ENCODE measurements at places on chromosomes 2 and 18.
A peak's percentile ranks its signal among the peaks of the same experiment; 100 is the strongest.

- no peak for DNase-seq
These were observed 252.1 kb downstream of the ZNF521 start for GRCh38 chr18:25099895-25100294.

DNA sequence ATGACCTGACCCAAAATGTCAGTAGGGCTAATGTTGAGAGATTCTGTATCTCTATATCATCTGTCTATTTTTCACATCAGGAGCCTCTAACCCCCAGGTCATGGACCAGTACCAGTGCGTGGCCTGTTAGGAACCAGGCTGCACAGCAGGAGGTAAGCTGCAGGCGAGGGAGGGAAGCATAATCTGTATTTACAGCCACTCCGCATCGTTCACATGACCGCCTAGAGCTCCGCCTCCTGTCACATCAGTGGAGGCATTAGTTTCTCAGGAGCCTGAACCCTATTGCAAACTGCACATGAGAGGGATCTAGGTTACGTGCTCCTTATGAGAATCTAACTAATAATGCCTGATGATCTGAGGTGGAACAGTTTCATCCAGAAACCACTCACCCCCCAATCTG, 180.6 kb downstream of the RDH14 start:
- no peak for DNase-seq

GRCh38 chr2:160251569-160251968, 51.5 kb upstream of the ITGB6 start:
- no peak for DNase-seq

- DNase-seq: no peak
These were observed 637 bp upstream of the SFT2D3 start for GRCh38 chr2:127700527-127701192.

GRCh38 chr2:46187112-46187618, 110.0 kb upstream of the EPAS1 start:
- DNase-seq: no peak

GRCh38 chr18:76874642-76875389, 52.5 kb downstream of the ZNF236 start:
- no peak for DNase-seq

GRCh38 chr2:16067866-16068551, 127.7 kb downstream of the MYCN start:
- DNase-seq: no peak

- DNase-seq: peak; percentile 44
These were observed 13.3 kb downstream of the CHRNA1 start for GRCh38 chr2:174750923-174751441.

DNA sequence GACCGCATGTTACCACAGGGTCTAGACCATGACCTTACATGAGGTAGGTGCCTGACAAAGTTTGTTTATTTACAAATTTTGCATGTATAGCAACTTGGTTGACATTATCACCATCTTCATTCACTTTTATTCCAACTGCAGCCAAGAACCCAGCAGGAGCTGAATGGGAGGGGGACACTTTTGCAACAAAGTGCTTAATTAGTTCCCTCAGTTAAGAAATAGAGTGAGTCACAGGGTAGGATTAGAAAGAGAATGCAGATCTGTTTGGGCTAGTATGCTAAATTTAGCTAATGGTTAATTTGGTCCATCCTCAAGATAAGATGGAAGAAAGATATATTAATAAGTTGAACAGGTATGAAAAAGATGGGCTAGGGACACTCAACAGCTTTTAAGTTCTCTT, 678.9 kb downstream of the ARHGAP15 start:
- no peak for DNase-seq

DNA sequence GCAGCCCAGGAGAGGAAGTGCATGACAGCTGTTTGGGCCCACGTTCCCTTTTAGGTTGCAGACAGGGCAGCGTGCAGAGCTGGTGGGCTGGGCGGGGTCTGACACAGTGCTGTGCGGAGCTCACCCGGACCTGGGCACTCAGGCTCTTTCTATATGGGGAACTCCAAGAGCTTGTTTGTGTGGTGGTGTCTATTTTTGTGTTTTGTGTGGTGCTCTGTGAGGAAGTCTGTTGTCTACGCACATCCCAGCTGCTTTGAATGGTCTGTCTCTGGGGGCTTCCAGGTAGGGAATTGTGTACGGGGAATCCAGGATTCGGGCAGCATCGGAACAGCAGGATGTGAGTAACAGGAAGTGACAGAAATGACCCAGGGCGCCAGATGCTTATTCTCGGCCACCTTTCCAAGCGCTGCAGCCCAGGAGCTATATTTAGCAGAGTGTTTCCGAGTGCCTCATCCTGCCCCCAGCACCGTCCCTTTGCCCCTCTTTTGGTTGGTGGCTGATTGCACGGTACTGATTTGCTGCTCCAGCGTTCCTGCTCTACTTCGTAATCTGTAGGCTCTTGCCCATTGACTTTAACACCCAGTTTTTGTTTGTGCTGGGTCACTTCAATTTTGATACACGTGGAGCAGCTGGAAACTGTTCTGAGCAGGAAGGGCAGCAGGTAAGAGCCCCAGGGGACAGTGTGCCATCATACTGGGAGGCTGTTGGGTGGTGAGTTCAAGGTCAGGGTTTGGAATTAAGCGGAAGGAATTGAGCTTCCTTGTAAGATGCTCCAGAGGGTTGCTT, 64.7 kb downstream of the DGKD start:
- DNase-seq: no peak

DNA sequence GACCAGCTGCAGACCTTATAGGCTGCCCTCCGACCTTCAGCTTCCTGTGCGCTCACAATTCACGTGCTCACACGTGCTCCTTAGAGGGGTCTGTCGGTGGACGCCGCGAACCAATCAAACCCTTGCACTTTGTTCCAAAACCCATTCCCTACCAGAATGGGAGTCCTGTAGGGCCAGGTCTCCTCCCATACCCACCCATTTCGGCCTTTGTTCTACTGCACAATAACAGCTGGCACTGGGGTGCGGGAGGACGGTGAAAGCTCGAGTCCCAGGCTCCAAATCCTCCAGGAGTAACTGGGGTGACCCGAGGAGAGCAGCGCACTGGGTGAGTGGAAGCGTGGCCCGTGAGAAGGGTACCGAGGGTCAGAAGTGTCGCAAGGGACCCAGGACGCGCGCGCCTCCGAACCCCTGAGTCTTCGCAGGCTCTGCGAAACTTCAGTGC, 13.0 kb downstream of the SIX3 start:
- no peak for DNase-seq

DNA sequence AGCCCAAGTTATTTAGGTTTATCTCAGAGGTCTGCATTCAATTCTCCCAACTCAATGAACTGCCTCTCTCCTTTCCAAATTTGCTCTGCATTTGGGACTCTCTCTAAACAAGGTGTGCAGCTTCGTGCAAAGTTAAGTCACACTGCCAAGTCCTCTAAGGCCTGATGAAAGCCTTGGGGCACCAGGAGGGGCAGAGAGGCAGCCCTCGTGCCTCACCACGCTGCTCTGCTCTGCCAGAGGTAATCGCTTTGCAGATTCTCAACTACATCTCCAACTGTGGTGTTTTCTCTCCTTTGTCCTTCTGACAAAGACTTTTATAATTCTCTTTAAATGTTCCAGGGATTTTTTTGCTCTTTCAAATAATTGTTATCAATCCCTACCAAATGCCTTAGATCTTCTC, 283.0 kb downstream of the MEIS1 start:
- DNase-seq: no peak

GRCh38 chr2:184683911-184684310, 85.6 kb downstream of the ZNF804A start:
- DNase-seq: no peak

- DNase-seq: no peak
These were observed 43.4 kb upstream of the OTOF start for GRCh38 chr2:26521054-26521912.

- no peak for DNase-seq
These were observed 2.5 kb upstream of the ICOS start for GRCh38 chr2:203934041-203934492.

DNA sequence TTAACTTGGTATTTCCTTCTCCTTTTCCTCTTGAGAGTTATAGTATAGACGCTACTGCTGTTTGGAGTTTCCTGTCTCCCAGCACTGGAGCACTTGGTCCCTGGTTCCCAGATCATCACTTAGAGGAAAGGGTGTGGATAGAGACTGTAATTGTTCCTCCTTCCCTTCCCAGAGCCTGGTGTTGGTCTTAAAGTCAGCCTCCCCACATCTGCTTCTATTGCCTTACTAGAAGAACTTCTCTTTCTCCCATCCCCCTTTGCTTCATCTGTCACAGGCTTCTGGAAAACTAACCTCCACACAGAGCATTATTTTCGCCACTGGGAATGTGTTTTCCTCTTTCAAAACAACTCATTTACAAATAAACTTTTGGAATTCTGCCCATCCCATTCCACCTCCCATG, 131.0 kb downstream of the CCDC85A start:
- no peak for DNase-seq

DNA sequence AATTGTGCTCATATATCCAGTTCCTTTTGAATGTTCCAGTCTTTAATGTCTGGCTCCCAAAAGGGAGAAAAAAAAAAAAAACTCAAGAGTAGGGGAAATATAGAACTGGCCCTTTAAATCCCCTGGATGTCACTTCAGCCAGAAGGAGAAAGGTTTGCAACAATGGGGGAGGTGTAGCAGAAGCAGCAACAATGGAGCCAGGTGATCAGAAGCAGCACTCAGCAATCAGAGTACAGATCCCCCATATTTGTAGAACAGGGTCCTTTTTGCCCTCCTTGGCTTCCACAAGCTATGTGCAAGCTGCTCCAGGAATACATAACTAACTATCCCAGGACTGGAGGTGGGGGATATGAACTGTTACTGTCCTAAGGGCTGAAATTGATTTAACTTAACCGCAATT, 25.8 kb upstream of the ZNF397 start:
- DNase-seq: no peak

DNA sequence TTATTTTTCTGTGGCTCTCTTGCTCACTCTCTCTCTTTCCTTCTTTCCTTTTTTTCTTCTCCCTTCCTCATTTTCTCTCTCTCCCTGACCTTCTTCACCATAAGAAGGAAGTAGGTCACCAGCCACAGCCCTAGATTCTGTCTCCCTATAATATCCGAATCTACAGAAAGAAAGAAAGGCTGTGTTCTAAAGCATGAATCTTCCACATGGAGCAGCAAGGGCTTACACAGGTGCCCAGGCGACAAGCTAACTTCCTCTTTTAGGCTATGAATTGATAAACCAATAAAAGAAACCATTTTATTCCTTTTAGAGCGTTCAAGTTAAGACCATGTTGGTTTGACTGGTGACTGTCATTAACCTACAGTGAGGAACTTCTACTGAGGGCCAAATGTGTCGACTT, 49.3 kb downstream of the CACNB4 start:
- DNase-seq: no peak

DNA sequence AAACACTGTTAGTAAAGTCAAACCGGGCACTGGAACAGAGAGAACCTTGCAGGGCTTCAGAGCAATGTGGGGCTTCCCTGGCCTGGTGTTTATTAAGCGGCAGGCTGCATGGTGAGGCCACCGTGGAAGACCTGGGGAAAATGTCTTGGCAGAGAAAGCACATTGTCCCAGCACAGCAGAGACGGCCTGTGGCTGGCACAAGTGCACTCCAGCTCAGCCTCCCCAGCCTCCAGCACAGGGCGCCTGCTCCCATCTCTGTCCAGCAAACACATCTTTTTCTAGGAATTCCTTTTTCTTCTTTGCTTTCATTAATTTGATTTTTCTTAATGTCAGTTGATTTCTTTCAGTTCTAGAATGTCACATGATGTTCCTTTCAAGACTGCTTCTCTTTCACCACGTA, 138.2 kb upstream of the NFATC1 start:
- no peak for DNase-seq

GRCh38 chr2:120346667-120347358, 877 bp downstream of the INHBB start:
- no peak for DNase-seq

DNA sequence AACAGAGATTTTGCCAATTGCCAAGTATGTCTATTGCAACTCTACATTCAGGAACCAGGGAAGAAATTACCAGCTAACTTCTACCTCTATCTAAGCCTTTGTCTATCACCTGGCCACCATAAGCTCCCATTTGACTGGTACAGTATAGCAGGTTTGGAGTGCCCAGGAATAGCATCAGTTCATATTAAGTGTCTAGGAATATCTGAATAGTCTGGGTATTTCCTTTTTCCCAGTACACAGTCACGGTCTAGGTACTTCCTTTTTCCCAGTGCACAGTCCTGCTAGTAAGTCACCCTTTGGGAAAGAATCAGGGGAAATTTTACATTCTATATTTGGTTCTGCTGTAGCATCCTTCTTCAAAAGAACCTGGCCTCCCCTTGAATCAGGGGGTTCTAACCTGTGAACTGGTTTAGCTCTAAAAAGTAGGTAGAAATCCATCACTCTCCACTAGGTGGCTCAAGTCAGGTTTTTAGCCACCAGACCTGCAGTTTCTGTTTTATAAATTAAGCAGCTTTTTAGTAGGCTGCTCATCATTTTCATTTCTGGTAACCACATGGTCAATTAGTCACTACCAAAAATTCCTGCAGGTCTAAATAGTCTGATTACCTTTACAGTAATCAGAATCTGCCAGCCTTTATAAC, 49.3 kb upstream of the DNAJC10 start:
- DNase-seq: no peak

DNA sequence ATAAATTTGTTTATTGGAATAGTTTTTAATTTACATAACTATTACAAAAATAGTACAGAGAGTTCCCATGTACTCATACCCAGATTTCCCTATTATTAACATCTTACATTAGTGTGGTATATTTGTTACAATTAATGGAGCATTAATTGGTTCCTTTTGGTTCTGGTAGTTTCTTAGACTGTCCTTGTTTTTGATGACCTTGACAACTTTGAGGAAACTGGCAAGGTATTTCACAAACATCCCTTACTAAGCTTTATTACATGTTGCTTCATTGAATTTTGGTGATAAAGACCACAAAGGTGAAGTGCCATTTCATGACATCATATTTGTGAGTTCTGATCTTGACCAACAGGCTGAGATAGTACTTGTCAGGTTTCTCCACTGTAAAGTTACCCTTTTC, 379.0 kb upstream of the GCFC2 start:
- DNase-seq: no peak
